Stimulated activated CD4-positive, alpha-beta T cell treated with anti-CD3 and anti-CD28 coated beads, Interleukin-12 subunit alpha, Interleukin-12 subunit beta, amount 100 ng/mL, for 24 hours (primary cell): ENCODE measurements at places on chromosomes 5 and 9.

GRCh38 chr9:82419696-82420486, 431.3 kb downstream of the SPATA31D1 start:
- no peak for DNase-seq

DNA sequence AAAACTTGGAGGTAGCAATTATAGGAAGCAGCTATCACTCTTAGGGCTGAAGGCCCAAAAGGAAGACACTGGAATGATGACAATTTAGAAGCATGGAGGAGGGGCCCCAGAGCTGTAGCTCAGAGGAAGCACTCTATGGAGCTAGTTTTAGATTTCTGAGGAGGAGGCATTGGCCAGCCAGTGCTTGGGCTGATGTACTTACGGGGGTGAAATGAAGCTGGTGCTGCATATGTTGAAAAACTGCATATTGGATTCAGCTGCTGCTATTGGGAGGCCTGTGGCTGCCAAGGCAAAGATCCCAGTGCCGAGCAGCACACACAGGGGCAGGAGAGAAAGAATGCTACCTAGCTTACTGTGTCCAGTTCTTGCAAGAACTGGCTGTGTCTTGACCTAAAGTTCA, 53.9 kb upstream of the HMHB1 start:
- DNase-seq = no peak

- no peak for DNase-seq
Observed at GRCh38 chr5:160269017-160269416, 39.7 kb downstream of the FABP6 start.

- no peak for DNase-seq
Observed at GRCh38 chr9:130984521-130984920, 24.5 kb upstream of the LAMC3 start.

- DNase-seq = no peak
Observed at GRCh38 chr9:96027251-96028131, 152.0 kb downstream of the ERCC6L2 start.

- no peak for DNase-seq
Observed at GRCh38 chr9:92508018-92508820, 25.9 kb upstream of the ASPN start.

DNA sequence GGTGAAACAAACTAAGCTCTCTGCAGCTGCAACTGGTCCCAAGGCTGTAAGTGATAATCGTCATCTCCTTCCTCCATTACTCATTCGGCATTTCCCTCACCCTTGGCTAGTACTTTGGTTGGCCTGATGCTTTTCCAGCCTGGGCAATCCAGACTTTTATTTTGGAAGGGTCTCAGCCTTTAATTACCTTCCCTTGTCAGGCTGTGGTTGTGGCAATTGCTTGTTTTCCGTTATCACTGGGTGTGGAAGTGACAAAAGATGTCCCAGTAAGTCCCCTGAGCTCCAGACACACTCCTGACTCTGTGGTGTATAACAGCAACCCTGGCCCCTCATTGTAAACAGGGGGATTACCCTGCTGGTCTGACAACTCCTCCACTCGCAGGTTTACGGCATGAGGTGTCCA, 6.3 kb upstream of the FAF2 start:
- no peak for DNase-seq

GRCh38 chr9:89835666-89836065, 230.9 kb downstream of the GADD45G start:
- no peak for DNase-seq

DNA sequence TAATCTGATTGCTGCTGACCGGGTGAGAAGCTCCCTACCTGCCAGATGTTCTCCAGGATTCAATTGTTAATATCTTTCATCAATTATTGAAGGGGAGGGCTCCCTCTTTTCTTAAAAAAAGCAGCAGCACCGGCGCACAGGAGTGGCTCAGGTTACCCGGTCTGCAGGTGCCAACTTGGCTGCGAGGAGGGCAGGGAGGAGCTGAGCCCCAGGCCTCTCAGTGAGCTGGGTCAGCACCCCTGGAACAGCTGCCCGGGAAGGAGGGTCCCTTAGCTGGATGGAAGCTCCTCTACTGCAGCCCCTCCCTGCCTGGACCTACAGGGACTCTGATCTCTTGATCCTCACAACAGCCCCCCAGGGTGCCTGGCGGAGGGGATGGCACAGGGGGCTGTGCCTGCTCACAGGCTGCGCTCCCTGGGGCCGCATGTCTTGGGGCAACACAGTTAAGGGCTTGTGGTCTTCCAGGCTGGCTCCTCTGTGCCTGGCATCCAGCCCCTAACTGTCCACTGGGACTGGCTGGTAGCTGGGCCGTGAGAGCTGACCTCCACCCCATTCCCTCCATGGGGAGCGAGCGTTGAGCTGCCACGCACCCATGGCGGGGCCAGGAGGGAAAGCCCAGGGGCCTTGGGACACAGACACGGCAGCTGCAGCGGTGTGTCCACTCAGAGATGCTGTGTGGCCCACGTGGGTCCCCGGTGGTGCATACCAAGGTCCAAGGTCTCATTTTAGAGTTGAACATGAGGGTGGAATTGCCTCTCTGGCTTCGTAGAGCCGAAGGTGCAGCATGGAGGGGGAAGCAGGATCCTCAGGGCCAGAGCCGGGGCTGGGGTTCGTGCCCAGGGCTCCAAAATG, 28.6 kb upstream of the TMEM250 start:
- no peak for DNase-seq

DNA sequence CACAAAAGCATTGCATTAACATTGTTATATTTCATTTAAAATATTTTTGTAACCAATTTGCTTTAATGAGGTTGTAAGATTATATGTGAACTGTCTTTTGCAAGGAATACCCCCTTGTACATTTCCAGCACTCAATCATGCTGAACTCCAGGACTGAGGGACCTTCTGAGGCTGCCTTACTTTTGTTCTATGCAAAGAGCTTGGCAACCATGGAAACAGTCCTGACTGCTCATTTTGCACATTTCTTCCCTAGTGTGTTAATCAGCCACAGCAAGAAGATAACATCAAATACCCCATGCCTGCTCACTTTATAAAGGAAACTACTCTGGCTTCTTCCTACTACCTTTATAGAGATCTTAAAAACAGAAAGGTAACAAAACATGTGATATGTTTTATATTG, 355.6 kb upstream of the IZUMO3 start:
- DNase-seq = no peak

DNA sequence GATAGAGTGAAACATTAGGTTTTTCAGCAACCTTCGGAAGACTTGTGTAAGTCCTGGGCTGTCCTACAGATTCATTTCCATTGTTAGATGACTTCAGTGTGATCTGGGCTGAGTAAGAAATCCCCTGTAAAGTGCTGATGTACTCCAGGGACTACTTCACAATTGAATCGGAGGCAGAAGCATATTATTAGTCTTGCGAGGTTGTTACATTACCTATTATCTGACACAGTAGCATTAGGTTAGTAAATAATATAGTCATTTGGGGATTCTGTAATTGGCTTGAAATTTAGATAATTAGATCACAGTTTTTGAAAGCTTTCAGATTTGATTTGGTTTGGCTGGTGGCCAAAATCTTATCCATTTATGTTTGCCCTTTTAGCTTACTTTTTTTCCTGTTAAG, 62.4 kb downstream of the DMRT1 start:
- no peak for DNase-seq

DNA sequence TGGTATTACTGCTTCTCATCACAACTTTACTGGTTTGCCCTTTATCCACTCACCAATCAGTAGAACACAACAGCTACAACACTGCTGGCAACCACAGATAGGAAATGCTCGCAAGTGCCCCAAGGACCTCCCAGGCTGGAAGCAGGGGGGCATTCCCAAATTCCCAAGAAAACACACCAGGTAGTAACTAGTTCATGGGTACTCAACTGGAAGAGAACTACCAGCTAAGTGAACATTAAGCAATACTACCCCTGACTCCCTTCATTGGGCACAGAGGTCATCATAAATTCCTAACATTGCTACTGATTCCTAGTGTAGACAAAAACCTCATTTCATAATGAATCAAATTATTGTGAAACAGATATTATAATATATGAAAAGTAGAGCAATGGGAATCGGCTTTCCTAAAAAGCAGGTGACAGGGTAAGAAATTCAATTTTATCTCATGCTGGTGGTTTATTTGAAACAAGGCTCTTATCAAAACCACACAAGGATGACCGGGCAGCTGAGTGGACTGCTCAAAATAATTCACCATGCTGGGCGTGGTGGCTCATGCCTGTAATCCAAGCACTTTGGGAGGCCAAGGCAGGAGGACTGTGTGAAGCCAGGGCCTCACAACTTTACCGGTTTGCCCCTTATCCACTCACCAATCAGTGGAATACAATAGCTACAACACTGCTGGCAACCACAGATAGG, 81.6 kb downstream of the TLE1 start:
- DNase-seq = no peak

DNA sequence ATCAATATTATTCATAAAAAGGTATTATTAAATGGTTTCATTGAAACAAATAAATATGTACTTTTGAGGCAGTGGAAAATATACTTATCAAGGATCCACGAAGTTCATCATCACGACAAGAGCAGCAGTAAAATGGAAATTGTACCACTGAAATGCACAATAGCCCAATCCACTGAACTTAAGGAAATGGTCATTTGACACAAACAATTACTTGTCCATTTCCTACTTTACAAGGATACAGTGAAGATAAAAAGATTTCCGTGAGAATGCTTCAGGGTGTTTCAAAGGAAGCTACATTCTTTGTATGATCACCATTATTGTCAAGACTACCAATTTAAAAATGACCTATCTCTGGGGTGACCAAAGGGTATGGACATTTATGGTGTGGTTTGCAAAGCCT, 210.3 kb downstream of the SYK start:
- no peak for DNase-seq

GRCh38 chr9:20315677-20316076, 306.6 kb downstream of the MLLT3 start:
- DNase-seq = peak; percentile 8

- DNase-seq = no peak
Observed at GRCh38 chr5:31481531-31482165, 50.2 kb downstream of the DROSHA start.

GRCh38 chr5:176542135-176542595, 5.0 kb upstream of the RNF44 start:
- DNase-seq = peak; percentile 74

DNA sequence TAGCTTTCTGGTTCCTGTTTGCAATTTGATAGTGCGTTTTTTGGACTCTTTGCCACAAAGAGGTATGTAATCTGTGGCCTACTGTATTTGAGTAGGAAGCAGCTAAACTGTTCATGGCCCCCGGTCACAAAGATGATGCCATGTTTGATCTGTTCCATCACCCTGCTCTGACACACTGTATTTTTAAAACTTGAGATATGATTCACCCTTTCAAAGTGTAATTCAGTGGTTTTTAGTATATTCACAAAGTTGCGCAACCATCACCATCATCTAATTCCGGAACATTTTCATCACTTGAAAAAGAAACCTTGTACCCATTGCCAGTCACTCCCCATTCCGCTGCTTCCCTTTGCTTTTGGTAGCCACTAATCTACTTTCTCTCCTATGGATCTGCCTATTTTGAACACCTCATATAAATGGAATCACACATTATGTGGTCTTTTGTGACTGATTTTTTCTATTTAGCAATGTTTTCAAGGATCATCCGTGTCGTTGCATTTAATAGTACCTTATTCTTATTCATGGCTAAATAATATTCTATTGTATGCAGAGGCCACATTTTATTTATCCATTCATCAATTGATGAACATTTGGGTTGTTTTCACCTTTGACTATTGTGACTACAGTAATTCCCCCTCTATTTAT, 141.6 kb downstream of the NR3C1 start:
- DNase-seq = no peak

DNA sequence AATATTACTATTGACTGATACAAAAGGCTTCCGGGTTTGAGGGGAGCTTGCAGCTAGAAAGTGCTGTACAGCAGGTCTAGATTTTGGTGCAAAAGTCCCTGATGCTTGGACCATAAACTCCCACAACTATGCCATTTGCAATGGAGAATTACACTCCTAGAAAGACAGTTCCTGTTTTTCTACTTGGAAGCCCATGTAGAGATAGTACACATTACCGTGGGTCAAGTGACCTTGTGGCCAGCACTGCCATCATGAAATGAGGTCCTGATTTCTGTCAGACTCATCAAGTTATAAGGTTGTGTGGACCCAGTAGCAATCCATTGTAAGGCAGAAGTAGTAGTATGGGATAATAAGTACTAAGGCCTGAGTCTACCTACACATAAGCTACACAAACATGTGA, 42.8 kb upstream of the TNFSF8 start:
- no peak for DNase-seq

DNA sequence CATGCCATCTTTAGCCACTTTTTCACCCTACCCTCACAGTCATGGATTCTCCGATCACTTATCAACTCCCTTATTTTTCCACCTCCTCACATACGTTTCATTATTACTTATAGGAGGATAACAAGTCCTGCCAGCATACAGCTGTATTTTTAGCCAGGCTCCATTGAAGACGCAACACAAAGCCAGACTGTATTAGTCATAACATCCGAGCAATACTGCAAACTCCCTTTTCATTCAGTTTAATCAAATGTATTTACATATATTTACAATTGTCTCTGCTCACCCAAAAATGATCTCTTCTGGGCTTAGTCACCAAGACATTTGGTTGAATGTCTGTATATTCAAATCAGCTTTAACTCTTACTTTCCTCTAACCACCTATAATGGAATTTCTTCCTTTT, 126.4 kb upstream of the PRLR start:
- no peak for DNase-seq

DNA sequence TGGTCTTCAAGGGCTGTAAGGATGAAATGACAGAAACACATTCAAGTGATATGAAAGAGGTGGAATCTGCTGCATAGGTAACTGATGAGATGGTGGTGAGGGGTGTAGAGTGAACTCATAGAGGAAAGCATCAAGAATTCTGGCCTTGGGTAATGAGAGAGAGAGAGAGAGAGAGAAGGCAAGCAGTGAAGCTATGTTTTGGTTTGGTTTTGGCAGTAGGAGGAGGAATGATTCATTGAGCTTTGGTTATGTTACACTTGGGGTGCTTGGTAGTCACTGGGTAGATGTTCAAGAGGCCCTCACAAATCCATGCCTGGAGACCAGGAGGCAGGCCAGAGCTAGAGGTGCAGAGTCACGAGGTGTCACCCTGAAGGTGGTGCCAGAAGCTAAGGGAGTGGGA, 89.5 kb downstream of the EGFLAM start:
- no peak for DNase-seq

DNA sequence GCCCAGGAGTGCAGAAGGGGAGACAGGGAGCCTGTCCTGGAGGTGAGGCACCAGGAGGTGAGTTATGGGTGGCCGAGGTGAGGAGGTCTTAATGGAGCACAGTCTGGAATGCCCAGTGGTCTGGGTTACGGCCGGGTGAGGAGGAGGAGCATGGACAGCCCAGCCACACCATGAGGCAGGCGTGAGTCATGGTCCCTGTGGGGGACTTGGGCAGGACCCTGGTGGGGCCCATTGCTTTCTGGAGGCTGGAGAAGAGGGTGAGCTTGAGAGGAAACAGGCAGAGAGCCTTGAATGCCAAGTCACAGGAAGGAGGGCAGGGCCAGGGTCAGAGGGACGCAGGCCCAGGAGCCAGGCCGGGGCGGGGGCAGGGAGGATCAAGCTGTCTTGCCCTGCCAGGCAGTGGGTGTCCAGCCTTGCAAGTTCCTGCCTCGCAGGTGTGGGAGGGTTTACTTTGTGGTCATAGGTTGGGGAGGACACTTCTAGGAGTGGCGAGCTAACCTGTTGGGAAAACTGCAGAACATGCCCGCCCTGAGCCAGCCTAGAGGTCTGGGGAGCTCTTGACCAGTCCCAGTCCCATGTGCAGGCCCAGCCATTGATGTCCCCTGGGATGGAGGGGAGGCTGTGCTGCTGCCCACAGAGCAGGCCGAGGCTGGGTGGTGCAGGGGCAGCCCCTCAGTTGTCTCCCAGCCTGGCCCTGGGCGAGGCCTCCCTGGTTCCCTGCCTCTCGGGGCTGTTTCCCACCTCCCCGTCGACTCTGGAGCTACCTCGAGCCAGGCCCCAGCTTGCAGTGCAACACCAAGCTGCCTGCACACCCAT, 2.8 kb downstream of the CACNA1B start:
- DNase-seq = no peak

GRCh38 chr5:89397096-89397495, 514.1 kb upstream of the MEF2C start:
- DNase-seq = no peak
